ENCODE measurements at places on chromosomes 6 and 20. TPM values are rescaled to one million over a fixed set of nuclear protein-coding genes. Genes with fewer than 3 reads are reported as not detected.

C20orf144 gene
- polyA plus RNA-seq: not detected

ZNF165 gene
- polyA plus RNA-seq: 6.1 TPM

FAM209B gene
- 0.99 TPM for polyA plus RNA-seq

ILRUN gene
- 3.4 TPM for polyA plus RNA-seq

COL21A1 gene
- 7.7 TPM for polyA plus RNA-seq

NMBR gene
- 1.1 TPM for polyA plus RNA-seq

TFAP2B gene
- 0.35 TPM for polyA plus RNA-seq

MAFB gene
- 1.7 TPM for polyA plus RNA-seq

CDH22 gene
- 0.86 TPM for polyA plus RNA-seq

EMILIN3 gene
- 0.53 TPM for polyA plus RNA-seq

SGK2 gene
- polyA plus RNA-seq: not detected

COX4I2 gene
- 1.9 TPM for polyA plus RNA-seq

PPP1R3G gene
- 0.55 TPM for polyA plus RNA-seq

KCNK16 gene
- polyA plus RNA-seq: not detected

CRISP1 gene
- not detected for polyA plus RNA-seq

RSPH9 gene
- polyA plus RNA-seq: not detected

TRDN gene
- not detected for polyA plus RNA-seq

TAAR6 gene
- not detected for polyA plus RNA-seq

SOX18 gene
- polyA plus RNA-seq: not detected

B3GAT2 gene
- 5.5 TPM for polyA plus RNA-seq

L3MBTL3 gene
- 1.2 TPM for polyA plus RNA-seq

COL9A3 gene
- polyA plus RNA-seq: 1.8 TPM

ANKRD66 gene
- polyA plus RNA-seq: not detected

PI16 gene
- not detected for polyA plus RNA-seq

PLN gene
- not detected for polyA plus RNA-seq

FILIP1 gene
- 2.6 TPM for polyA plus RNA-seq

VPS16 gene
- polyA plus RNA-seq: 27.7 TPM

PREX1 gene
- polyA plus RNA-seq: 3.0 TPM

PRELID3B gene
- polyA plus RNA-seq: 21.0 TPM

SLC22A1 gene
- 0.55 TPM for polyA plus RNA-seq

SYCP2 gene
- 5.9 TPM for polyA plus RNA-seq
